Transverse colon (tissue), 4 donors: ENCODE measurements at places on chromosomes 1 and 21. TPM values are rescaled to one million over a fixed set of nuclear protein-coding genes. Genes with fewer than 3 reads are reported as not detected.
A peak's percentile ranks its signal among the peaks of the same experiment; 100 is the strongest.

DNA sequence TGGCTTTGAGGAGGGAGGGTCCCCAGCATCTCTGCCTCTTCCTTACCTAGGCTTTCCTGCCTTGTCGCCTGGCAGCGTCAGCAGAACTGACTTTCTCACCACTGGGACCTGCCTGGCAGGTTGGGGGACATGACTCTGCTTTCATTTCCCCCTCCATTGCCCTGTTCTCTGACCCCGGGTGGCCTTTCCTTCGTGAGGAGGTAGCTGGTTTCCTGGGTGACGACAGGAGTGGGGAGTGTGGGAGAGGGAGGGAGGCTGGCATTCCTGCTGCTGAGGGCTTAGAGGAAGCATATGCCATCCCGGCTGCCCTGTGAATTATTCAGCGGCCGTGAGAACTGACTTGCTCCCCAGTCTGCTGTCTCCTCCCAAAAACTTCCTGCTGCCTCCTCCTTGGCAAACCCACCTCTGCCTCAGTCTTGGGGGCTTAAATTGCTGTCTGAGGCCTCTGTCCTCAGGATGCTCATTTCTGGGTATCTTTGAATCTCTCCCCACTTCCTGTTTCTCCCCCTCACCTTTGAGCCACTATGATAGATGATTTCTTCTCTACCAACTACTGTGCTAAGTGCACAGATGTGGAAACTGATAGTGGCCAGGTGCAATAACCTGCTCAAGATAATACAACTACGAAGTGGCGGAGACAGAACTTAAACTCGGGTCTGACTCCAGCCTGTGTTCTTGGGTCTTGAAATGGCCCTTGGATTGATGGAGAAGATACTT is 182.0 kb upstream of the CSF3R start:
- DNase-seq = no peak

GRCh38 chr1:206526064-206526911 is 19.0 kb downstream of the RASSF5 start:
- no peak for DNase-seq

GRCh38 chr1:111535256-111536191 is 32.1 kb upstream of the ADORA3 start:
- no peak for DNase-seq

DNA sequence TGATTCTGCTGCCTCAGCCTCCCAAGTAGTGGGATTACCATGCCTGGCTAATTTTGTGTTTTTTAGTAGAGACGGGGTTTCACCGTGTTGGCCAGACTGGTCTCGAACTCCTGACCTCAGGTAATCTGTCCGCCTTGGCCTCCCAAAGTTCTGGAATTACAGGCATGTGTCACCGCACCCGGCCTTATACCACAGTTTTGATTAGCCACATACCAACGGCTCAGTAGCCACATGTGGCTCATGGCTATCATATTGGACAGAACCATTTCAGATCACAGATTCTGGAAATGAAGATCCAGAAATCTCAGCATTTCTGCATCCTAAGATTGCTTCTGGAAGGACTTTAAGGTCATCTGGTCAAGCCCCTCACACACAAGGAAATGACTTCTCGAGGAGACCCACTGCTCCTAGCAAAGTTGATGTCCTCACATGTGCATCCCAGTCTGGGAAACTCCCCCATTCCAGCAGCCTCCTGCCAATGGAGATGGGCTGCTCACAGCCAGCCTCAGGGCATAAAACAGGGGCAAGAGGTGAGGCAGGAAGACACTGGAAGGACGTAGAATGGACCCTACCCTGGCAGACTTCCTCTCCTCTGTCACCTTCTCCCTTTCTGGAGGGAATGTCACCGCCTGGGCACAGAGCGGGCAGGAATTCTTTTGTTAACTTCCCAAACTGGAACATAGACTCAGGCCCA is 17.5 kb upstream of the CITED4 start:
- DNase-seq = no peak

DNA sequence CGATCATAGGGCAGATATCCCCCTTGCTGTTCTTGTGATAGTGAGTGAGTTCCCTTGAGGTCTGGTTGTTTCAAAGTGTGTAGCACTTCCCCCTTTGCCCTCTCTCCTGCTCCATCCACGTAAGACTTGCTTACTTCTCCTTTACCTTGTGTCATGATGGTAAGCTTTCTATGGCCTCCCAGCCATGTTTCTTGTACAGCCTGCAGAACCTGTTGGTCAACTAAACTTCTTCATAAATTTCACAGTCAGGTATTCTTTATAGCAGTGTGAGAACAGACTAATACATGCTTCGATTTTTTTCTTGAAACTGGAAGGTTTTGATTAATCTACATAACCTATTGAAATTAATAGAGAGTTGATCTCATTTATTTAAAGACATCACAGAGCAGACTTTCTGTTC is 302.5 kb upstream of the PBX1 start:
- no peak for DNase-seq

- no peak for DNase-seq
Observed at GRCh38 chr1:117077267-117077666, 17.1 kb downstream of the TTF2 start.

- DNase-seq = peak; percentile 38
Observed at GRCh38 chr1:71087713-71088112, 6.9 kb upstream of the ZRANB2 start.

- DNase-seq = no peak
Observed at GRCh38 chr21:43604505-43605204, 54.6 kb downstream of the HSF2BP start.

- DNase-seq = no peak
Observed at GRCh38 chr1:64051796-64052195, 151.6 kb upstream of the UBE2U start.

GRCh38 chr1:164578479-164579200 is 19.7 kb downstream of the PBX1 start:
- no peak for DNase-seq

- DNase-seq = no peak
Observed at GRCh38 chr1:56322211-56322610, 257.2 kb downstream of the PLPP3 start.

GRCh38 chr1:151862604-151863003 is 9.1 kb upstream of the THEM5 start:
- no peak for DNase-seq

- DNase-seq = no peak
Observed at GRCh38 chr21:26849428-26850115, 4.4 kb upstream of the ADAMTS1 start.

- DNase-seq = no peak
Observed at GRCh38 chr1:71592646-71593274, 511.9 kb upstream of the ZRANB2 start.

- no peak for DNase-seq
Observed at GRCh38 chr1:158203693-158204457, 23.2 kb downstream of the CD1D start.

DNA sequence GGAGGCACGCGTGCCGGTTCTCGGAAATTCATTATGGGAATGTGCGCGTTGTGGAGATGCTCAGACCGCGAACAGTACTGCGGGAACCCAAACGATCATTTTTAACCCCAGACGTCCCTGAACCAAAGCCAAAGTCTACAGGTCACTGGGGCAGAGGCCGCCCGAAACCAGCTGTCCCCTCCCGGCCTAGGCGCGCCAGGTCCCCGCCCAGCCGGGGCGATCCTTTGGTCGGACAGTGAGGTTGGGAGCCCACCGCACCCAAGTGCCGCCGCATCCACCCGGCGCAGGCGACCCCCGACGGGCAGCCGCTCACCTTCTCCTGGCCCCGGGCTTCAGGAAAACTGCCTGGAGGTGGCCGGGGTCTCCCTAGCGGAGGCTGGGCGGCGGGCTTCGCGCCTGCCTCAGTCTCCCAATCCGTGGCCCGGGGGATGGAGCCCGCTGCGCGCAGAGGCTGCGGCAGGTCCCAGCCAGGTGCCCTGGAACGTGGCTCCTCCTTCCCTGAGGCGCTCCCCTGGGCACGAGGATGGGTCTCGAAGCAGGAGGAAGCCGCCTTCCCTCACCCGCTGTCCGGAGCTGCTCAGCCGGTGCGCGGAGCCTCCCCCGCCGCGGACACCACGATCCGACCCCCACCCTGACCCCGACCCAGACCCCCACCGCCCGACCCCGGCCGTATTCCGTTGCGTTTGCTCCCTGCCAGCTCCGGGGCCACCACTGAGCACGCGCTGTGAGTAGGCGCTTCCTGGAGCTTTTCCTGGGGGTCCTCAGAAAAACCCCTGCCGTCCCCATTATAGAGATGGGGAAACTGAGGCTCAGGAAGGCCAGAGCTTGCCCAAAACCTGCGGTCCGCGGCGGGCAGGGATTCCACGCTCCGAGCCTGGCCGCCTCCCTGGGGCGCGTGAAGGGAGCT is 8.1 kb upstream of the SLX9 start:
- no peak for DNase-seq

DNA sequence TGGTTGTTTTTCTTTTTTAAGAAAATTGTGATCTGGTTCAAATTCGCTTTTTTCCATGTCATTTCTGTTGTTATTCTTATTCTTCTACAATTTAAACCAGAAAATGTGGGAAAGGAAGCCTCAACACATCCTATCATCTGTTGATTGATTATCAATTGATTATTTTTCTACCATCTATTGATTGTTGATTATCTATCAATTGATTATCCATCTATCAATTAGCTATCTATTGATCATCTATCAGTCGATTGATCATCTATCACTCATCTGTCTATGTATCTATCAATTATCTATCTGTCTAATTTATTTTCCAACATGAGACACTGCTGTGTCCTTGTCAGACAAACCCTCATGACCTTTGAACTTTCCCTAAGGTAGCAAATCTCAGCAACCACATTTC is 136.1 kb upstream of the ARHGEF16 start:
- DNase-seq = no peak

DNA sequence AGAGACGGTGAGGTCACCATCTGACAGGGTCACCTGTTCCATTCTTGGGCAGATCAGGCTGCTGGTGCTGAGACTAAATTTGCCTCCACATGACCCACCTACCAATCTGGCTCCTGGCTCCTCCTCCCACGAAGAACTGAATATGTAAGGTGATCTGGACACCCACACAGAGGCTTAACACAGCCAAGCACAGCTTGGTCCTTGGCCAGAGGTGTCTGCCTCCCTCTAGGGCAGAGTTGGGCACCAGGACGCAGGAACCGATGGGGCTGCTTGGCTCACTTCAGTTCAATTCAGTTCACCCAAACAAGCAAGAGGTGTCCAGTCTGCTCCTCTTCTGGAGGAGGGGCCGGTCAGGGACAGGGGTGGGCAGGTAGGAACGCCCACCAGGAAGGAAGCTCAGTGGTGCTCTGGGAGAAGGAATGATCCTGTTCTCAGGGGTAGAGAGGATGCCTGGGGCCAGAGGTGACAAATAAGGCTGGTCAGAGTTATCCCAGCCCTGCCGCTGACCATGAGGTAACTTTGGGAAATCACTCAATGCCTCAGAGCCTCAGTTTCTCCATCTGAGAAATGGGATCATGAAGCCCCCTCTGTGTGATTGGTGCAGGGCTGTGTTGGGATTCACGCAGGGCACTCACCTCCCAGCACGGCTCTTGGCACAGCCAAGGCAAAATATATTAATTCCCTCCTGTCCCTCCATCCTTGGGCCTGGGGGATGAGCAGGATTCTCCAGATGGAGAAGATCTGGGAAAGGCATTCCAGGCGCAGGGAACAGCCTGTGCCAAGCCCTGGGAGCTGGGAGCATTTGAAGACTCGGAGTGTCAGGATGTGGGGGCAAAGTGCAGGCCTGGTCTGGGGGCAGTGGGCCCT is 284.5 kb downstream of the PTPRU start:
- DNase-seq = no peak

GRCh38 chr1:23101101-23101827 is 67.4 kb downstream of the LUZP1 start:
- no peak for DNase-seq

DNA sequence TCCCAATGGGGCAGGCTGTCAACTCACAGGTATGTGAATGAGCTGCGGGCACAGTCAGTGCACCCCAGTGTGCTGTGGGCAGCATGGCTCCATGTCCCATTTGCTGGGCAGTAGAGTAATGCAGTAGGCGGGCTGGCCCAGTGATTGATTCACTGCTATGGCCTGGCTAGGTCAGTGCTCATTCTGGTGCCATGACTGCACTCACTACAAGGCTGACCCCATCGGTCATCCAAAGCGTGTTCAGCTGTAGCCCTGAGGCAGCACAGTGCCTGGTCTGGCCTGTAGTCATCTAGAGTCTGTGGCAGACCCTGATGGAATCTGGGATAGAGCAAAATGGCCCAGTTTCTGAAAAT is 7.4 kb downstream of the HYI start:
- peak; percentile 1 for DNase-seq

GRCh38 chr1:115179397-115180079 is 90.2 kb upstream of the TSPAN2 start:
- DNase-seq = no peak

GRCh38 chr1:212700223-212700891 is 717 bp upstream of the BATF3 start:
- peak; percentile 45 for DNase-seq

DNA sequence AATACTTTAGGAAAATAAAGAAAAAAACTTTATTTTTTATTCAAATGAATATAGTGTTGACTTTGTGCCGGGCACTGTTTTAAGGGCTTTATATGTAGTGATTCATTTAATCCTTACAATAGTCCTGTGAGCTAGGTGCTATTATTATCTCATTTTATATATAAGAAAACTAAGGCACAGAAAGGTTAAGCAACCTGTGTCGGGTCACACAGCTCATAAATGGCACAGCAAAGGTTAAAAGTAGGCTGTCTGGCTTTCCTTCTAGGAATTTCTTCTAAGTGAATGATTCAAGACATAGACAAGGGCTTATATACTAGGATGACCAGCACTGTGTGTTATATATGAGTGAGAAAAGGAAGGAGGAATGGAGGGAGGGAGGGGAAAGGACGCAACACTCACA is 35.4 kb downstream of the SEC16B start:
- no peak for DNase-seq

DNA sequence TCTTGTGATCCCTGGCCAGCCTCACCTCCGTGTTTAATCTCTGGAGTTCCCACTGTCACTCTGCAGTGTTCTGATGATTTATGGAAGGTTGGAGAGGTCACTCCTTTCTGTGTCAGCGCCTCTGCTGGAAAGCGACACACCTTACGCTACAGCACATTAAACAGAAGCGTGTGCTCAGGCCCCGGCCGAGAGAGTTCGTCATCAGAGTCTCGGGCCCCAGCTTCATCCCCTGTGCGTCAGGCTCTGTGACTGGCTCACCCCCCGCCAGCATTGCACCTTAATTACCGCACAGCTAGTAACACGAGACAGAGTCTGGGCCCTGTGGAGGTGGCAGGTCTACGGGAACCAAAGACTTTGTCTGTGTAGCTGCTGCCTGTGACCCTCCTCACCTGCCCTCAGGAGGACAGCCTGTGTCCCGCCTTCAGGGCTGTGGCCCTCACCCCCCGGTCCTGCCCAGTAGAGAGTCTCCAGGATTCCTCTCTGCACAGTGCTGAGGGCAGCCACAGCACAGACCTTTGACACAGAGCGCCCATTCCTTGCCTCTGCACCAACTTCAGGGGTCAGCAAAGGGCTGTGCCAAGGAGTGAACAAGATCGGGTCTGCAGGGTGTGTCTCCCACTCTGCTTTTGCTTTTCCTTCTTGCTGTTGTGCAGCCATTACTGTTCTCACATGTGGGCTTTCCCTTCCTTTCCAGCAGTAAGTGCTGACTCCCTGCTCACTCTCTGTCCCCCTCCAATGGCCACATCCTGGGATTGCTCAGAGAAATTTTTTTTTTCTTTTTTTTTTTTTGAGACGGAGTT is 157.6 kb downstream of the PGBD5 start:
- DNase-seq = peak; percentile 73

- no peak for DNase-seq
Observed at GRCh38 chr1:207221934-207222351, 99.5 kb upstream of the CD55 start.

ASTN1 gene
- 3.0 TPM for total RNA-seq

AXDND1 gene
- 3.7 TPM for total RNA-seq

KCNJ6 gene
- not detected for total RNA-seq

HJV gene
- total RNA-seq = not detected

ARMH1 gene
- total RNA-seq = not detected

CHRM3 gene
- total RNA-seq = 23.1 TPM

IFI44 gene
- not detected for total RNA-seq

DDAH1 gene
- total RNA-seq = 38.0 TPM

RPTN gene
- total RNA-seq = not detected
